ENCODE measurements at places on chromosomes 11 and 22.

- DNase-seq: no peak
Observed at GRCh38 chr11:110891411-110891810, 179.2 kb upstream of the ARHGAP20 start.

DNA sequence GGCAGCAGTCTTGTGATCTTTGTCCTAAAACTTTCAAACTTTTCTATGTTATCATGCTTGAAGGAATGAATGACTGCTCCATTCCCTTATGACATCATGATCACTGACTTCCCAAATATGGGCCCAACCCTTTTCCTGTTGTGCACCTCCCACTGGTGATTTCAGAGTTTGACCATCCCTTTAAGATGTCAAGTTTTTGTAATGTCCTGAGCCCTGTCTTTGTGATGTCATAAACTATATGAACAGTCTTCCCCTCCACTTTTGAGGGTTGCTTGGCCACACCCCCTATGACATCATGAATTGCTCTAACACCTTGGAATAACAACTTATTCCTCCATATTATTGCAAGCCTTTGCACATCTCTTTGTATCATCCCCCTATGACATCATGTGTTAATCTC is 16.5 kb upstream of the NUCB2 start:
- no peak for DNase-seq

- DNase-seq: no peak
Observed at GRCh38 chr11:60769811-60770210, 13.1 kb downstream of the MS4A15 start.

GRCh38 chr11:55652560-55652959 is 4.4 kb downstream of the OR4S2 start:
- no peak for DNase-seq

DNA sequence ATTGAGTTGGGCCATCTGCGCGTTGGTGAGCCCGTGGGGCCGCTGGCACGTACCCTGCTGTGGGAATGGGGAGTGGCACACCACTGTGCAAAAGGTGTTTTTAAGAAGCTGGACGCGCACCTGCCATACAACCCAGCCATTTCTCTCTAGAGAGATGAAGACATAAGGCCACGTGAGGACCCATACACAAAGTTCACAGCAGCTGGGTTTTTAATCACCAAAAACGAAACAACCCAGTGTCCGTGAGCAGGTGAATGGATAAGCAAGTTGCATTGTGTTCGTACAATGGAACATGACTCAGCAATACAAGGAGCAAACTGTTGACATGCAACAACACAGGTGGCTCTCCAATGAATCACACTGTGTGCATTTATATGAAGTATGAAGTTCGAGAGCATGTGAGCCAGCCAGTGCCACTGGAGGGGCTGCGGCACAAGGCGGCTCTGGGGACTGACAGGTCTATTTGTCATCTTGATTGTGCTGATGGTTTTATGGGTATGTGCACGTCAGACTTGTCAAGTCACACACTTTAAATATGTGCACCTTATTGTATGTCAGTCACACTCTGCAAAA is 30.6 kb upstream of the PANX2 start:
- DNase-seq: no peak

GRCh38 chr11:73366265-73366610 is 10.0 kb upstream of the RELT start:
- no peak for DNase-seq
